ENCODE measurements at places on chromosomes 7 and 10.

GRCh38 chr7:158391141-158391540 lies 196.5 kb downstream of the PTPRN2 start:
- DNase-seq: no peak

DNA sequence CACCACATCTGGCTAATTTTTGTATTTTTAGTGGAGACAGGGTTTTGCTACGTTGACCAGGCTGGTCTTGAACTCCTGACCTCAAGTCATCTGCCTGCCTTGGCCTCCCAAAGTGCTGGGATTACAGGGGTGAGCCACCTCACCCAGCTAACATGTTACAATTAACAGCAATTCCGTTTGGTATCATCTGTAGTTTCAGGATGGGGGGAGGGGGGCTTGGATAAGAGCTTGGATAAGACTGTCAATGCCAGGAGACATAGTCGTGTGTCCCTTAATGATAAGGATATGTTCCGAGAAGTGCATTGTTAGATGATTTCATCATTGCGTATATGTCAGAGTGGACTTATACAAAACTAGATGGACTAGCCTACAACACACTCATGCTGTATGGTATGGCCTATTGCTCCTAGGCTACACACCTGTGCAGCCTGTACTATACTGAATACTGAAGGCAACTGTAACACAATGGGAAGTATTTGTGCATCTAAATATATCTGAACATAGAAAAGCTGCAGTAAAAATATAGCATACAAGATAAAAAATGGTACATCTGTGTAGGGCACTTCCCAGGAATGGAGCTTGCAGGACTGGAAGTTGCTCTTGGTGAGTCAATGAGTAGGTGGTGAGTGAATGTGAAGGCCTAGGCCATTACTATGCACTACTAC lies 103.9 kb upstream of the TNS3 start:
- DNase-seq: no peak

DNA sequence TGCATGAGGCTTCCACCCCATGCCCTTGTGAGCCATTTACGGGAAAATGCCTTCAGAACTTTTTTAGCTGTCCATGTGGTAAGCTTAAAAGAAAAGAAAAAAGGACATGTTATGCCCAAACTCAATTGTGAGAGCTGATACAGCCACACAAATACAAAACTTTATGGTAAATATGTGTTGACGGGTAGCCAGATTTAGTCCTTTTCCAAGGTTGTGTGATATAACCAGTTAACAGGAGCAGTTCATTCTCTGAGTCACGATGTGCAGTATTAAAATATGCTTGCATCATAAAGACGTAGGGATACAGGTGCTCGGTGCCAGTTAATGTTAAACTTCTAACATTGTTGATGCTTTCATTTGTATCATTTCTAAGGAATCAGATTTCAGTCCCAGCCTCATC lies 350.4 kb downstream of the DNAJB6 start:
- no peak for DNase-seq

- no peak for DNase-seq
Measured at GRCh38 chr10:109451879-109452278, 471.4 kb downstream of the XPNPEP1 start.

DNA sequence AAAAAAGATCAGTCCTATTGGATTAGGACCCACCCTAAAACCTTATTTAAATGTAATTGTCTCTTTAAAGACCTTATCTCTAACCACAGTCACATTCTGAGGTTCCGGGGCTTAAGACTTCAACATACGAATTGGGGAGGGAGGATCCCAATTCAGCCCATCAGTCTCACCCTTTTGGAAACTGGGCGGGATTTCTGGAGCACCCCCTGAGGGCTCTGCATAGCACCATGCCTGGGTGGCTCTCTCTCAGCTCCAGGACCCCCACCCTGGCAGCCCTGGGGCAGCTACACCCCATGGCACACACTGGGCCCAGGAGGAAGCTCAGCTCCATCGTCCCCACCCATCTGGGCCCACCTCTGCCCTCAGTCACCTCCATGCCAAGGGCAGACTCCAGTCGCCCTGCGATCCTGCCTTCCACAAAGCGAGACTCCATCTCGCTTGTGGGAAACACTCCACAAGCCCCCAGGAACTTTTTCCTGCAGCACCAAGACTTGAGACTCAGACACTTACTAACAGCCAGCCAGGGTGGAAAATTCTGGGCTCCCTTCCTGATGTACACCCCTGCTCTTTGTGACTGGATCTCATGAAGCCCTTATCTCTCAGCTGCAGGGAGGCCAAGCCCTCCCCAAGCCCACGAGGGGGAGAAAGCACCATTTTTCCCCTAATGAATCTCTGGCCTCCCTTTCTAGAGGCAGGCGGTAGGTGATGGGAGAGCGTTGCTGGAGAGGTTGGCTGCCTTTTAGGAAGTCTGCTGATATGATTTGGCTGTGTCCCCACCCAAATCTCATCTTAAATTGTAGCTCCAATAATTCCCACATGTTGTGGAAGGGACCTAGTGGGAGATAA lies 90.8 kb upstream of the KDM7A start:
- no peak for DNase-seq
